Activated T-cell treated with anti-CD3 and anti-CD28 coated beads, Interleukin-2, amount 50 U/mL, for 24 hours (primary cell): ENCODE measurements at places on chromosomes 13 and 19.
A peak's percentile ranks its signal among the peaks of the same experiment; 100 is the strongest.

GRCh38 chr19:38433268-38433733, at the start of gene RYR1:
Gene RYR1 (plus strand): TSS chr19:38433691. CDS start chr19:38433830, 139 bp downstream.
- peak; percentile 74 for DNase-seq

- no peak for DNase-seq
Measured at GRCh38 chr13:66219506-66219905, 1010.6 kb downstream of the PCDH9 start.

GRCh38 chr19:12821761-12822160, 12.6 kb downstream of the RTBDN start:
- no peak for DNase-seq

DNA sequence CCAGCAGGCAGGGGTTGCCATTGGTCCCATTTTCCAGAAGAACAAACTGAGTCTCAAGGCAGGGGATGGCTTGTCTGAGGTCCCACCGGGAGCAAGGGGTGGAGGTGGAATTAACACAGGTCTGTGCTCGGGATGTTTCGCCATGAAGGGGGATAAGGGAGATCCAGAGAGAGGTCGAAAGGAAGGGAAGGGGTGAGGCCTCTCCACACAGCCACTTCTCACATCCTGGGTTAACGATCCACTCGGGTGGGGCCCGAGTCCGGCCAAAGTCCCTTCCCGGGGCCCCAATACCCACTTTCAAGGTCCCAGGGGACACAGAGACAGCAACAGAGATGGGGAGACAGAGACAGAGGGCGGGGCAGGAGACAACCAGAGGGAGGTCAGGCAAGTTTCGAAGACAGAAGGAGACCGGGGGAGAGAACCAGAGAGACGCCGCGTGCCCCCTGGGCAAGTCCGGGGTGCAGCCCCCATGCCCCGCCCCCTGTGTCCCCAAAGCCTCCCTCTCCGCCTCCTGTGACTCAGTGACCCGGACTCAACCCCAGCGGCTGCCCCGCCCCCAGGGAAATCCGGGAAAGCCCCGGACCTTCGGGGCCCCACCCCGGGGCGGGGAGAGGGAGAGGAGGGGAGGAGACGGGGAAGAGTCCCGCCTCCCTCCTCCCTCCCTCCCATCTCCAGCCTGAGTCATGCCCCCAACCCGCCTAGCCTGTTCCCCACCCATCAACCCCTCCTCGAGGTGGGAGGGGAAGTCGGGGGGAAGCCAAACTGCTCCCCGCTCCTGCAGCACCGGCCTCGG, 1.4 kb upstream of the BCL3 start:
- DNase-seq, result peak; percentile 97

DNA sequence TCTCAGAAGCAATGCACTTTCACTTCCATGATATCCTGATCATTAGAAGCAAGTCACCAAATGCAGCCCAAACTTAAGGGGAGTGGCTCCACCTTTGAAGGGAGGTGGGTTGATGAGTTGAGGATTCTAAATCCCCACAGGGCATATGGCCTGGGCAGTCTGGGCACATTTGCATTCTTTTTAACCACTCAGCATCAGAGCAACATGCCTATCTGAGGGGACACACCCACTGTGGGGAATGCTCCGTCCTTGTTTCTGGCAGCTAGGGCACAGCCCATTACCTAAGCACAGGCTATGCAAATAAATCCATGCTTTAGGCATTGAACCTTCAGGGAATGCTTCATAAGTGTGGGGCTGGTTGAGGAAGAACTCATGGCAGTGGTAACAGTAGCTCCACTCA, 12.3 kb upstream of the SACS start:
- no peak for DNase-seq

DNA sequence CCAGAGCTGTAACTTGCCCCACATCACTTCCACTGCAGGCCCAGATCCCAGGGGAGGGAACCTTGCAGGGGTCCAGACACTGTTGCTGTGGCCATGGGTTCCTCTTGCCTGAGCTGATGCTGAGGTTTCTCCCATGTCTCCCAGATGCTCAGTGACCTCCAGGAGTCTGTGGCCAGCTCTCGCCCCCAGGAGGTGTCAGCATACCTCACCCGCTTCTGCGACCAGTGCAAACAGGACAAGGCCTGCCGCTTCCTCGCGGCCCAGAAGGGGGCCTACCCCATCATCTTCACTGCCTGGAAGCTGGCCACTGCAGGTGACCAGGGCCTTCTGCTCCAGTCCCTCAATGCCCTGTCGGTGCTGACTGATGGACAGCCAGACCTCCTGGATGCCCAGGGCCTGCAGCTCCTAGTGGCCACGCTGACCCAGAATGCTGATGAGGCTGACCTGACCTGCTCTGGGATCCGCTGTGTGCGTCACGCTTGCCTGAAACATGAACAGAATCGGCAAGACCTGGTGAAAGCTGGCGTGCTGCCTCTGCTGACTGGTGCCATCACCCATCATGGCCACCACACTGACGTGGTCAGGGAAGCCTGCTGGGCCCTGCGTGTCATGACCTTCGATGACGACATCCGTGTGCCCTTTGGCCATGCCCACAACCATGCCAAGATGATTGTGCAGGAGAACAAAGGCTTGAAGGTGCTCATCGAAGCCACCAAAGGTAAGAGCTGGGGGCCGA, 12.1 kb upstream of the SLC25A42 start:
- no peak for DNase-seq

- peak; percentile 62 for DNase-seq
Measured at GRCh38 chr19:14433554-14434501, 722 bp downstream of the PKN1 start.

DNA sequence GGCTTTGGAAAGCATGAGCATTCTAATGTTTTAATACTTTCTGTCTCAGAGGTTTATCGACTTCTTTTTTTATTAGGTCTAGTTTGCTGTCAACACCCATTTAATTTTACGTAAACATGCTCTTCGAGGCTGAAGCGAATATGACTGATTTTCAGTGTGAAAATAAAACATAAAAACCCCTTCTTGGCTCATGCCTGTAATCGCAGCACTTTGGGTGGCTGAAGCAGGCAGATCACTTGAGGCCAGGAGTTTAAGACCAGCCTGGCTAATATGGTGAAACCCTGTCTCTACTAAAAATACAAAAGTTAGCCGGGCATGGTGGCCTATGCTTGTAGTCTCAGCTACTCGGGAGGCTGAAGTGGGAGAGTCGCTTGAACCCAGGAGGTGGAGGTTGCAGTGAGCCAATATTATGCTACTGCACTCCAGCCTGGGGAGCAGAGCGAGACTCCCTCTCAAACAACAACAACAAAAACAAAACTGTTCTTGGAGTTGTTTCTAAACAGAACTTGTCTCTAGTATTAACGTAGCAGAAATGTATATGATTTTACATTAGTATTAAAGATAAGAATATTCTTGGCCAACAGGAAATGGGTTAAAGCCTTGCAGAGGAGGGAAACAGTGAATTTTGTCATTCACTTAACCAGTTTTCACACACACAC, 7.1 kb upstream of the IGFL3 start:
- DNase-seq, result no peak

DNA sequence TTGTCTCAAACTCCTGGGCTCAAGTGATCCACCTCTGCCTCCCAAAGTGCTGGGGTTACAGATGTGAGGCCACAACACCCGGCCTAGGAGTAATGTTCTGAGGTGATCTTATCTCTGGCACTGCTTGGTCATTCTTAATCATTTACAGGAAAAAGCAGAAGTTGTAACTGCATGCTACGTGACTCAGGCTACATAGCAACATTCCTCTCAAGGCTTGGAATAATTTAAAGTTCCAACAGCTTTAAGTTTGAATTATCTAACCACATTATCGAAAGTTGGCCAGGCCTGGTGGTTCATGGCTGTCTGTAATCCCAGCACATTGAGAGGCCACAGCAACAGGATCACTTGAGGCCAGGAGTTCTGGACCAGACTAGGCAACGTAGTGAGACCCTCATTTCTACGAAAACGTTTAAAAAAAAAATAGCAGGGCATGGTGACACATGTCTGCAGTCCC, 3.9 kb upstream of the B9D2 start:
- no peak for DNase-seq

DNA sequence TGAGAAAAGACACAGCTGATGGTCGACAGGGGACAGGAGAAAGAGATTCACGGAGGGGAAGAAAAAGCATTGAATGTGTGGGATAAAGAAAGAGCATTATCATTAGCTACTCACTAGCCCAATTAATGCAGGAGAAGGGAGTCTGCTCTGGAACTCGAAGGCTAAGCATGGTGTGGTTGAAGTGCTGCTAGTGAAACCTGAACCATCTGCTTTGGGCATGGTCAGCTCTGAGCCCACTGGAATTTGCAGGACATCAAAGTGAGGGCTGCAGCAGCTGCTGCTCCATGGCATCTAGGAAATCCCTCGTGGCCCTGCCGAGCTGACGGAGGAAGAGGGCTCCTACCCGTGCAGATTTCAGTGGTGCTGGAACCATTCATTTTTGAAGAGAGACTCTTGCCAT, 320.3 kb downstream of the ATP8A2 start:
- no peak for DNase-seq

GRCh38 chr19:7706955-7707456, 5.1 kb upstream of the FCER2 start:
- no peak for DNase-seq

GRCh38 chr13:66657165-66657881, 572.8 kb downstream of the PCDH9 start:
- no peak for DNase-seq

DNA sequence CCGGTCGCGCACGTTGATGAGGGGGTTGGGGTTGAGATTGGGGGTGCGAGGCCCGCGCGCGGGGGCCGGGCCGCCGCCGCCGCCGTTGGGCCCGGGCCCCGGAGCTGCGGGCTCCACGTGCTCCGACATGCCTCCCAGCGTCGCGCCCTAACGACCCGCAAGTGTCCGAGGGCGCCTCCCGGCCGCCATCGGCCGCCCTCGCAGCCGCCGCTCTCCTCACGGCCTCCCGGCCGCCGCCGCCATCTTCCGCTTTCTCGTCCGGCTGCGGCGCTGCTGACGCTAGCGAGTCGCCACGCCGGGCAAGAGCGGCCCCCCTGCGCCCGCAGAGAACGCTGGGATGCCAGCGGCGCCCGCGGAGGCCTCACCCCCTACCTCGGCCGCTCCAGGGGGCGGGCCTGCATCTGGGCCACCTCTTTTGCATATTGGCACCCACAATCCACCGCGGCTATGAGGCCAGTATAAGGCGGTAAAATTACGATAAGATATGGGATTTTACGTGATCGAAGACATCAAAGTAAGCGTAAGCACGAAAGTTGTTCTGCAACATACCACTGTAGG, at the start of gene TMEM259:
TMEM259 (minus strand) TSS at position 256 of the 558 bp plus-strand sequence; CDS start at position 129, 127 bp downstream.
- peak; percentile 97 for DNase-seq

DNA sequence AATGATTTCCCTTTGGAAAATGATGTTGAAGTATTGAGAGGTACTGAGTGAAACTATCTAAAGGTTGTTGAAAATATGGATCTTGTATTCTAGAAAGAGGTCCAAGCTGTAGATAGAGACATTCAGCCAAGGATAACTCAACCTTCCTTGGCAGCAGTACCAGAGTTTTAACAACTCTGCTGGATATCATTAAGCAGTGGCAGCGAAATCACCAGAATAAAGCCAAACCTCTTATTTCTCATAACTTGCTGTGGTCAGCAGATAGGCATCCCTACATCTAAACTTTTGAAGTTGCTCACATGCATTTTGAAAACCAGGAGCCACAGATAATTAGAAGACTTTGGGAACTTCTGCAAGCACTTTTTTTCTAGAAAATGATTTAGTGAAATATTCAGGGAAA, 559.8 kb downstream of the IRS2 start:
- no peak for DNase-seq

GRCh38 chr13:106551350-106551749, 15.9 kb upstream of the EFNB2 start:
- no peak for DNase-seq

DNA sequence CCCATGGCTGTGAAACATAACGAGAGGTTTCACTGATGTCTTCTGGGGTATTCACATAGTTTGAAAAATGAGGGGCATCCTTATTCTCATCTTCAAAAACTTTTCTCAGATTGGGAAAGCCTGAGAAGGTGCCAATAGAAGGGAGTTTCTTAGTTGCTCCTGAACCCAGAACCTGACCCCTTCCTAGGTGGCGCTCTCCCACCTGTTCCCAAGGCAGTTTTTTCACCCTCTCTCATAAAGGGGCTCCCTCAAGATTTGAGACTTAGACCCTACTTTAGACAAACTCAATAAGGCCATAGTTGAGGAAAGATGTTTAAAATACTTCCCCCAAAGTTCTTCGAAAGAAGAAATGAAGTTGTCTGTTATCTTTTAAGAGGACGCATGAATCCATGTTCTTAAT, 142.2 kb downstream of the FGF9 start:
- no peak for DNase-seq

DNA sequence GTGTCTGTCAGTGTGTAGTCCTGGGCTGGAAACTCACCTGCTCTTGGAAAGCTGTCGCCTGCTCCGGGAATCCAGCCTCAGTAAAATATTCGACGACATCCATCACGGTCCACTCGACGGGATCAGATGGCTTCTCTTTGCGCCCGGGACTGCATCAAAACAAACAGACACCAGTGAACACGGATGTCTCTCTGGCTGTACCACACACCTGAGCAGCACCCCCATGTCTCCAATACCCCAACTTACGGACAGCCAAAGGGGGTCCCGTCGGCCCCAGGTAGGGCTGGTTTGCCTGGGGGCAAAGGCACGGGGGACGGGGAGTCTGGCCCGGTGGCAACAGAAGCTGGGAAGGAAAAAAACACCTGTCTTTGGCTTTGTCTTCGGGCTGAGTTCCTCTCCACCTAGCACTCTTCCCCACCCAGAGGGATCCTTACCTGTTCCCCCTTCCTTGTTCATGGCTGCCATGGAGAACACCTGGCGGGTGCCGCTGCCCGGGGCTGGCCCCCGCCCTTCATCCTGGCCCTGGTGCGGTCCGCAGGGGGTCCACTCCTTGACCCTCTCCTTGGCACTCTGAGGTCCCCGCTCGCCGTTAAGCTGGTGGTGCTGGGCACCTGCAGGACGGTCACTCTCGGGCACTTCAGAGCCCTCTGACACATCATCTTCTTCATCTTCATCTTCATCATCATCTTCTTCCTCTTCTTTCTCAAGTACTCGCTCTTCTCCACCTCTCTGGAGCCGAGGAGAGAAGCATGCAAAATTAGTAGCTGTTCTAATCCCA, 1.7 kb downstream of the SAMD1 start:
- no peak for DNase-seq

DNA sequence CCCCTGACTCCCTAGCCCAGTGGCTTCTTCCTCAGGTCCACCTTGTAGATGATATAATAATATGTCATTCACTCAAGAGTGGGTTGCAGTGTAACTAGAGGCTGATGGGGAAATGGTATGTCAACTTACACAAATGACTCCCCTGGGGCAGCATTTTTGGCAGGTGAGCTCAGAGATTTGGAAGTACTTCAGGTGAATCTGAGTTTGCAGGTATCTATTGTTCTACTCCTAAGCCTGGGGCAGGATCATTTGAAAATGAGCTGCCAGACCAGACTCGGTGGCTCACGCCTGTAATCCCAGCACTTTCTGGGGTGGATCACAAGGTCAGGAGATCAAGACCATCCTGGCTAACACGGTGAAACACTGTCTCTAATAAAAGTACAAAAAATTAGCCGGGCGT, 11.6 kb upstream of the CNMD start:
- no peak for DNase-seq

GRCh38 chr19:49336482-49337266, 1.5 kb downstream of the CD37 start:
- peak; percentile 28 for DNase-seq
